ENCODE measurements at places on chromosomes 7 and 10.

DNA sequence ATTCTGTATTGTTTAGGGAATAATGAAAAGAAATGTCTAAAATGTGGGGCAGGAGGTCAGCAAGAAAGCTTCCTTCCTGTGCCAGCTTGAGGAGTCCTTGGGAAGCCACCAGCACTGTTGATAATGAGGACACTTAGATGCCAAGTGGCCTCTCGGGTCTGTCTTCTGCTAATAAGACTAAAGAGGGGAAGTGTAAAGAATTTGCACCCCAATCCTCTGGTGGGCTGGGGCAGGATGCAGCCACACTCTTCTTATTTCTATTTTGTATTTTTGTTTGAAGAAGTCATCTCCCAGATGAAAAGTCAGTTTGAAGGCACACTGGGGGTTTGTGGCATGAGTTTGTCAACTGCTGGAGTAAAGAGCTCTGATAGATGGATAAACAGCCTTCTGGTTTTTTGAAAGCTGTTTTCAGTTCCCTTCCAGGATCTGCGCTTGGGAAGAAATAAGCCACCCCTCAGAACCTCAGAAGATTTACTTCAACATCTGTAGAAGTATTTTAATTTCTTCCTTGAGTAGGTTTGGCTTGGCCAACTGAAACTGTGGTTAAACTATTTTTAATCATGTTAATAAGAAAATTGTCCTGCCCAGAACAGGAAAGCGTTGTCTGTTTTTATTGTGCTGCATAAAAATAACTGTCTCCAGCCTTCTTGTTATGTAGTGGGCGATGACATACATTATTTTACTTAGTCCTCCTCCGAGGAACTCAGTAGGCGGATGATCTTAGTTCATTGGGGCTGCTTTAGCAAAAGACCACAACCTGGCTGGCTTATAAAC lies 128.8 kb upstream of the GPR26 start:
- DNase-seq: no peak

GRCh38 chr7:68031180-68031943 lies 1034.7 kb downstream of the TYW1 start:
- DNase-seq: no peak

DNA sequence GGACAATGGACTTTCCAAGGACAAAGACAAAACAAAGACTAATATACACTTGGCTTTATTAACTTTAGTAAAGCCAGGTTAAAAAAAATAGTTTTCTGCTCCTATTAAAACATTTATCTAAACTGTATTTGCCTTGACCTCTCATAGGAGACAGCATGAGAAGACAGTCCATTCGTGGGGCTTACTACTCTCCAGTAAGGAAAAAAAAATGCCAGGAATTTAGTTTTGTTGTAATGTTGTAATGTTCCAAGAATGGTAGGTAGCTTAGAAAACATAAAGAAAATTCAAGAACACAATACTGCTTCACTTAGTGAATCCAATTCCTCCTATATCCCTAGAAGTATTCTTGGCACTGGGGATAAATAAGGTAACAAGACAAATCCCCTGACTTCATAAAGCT lies 81.7 kb downstream of the KMT2C start:
- no peak for DNase-seq

GRCh38 chr7:71752171-71752935 lies 620.4 kb downstream of the GALNT17 start:
- no peak for DNase-seq

DNA sequence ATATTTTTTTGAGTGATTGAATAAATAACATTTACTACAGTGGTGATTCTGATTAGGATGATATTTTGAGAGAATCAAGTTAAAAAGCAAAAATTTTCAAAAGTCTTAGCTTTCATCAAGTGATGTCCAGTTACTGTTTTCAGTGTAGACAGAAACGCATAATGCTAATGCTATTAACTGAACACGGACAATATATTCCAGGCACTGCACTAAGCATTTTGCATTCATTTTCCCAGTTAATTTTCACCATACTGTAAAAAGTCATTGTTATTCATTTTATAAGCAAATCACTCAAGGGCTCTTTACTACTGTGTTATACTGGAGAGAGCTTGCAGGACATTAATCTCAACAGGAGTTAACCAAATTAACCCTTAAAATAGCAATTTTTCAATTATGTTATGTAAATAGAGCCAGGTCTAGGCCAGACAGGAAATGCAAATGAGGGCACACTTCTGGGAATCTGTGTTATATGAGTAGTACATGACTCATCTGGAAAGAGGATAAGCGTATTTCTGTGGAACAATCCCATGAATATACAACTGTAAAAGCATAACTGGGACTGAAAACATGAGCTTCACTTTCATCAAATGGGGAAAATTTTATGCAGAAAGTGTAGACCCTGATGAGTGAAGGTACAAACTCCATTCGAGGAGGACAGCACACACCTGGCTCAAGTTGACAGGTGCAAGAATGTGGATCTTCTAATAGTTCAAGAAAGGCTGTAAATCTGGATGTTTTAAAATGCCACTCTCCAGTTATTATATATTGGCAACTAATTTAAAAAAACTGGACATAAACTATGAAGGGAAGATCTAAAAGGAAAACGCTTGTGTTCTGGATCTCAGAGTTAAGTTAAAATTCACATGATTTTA lies 75.4 kb downstream of the ANK3 start:
- no peak for DNase-seq

DNA sequence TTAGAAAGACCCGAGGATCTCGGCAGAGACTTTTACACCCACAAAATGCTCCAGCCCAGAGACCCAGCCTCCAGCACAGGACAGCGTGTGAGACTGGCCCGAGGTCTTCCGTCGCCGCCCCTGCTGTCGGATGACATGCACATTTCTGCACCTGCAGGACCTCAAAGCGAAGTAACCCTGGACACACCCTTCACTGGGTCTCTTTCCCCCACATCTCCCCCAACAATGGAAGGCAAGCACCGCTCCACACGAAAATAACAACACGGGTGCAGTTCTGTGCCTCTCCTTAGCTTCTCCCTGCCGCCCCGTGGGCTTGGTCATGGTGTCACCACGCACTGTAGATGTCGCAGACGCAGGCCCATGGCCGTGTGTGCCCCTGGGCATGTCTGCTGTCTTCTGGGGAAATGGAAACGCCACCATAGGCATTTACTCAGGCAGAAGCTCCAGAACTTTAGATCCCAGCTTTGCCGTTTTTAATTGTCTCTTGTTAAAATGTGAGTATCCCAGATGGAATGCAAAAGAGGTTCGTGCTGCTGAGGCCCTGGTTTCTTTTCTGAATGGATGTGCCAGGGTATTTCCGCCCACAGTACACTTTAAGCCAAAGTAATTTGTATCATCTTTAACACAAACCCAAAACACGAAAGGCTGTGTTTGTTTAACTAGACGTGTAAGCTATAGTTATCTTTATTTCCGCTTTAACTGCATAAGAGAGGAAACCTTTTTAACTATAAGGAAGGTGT lies 237.9 kb downstream of the MGMT start:
- DNase-seq: no peak

DNA sequence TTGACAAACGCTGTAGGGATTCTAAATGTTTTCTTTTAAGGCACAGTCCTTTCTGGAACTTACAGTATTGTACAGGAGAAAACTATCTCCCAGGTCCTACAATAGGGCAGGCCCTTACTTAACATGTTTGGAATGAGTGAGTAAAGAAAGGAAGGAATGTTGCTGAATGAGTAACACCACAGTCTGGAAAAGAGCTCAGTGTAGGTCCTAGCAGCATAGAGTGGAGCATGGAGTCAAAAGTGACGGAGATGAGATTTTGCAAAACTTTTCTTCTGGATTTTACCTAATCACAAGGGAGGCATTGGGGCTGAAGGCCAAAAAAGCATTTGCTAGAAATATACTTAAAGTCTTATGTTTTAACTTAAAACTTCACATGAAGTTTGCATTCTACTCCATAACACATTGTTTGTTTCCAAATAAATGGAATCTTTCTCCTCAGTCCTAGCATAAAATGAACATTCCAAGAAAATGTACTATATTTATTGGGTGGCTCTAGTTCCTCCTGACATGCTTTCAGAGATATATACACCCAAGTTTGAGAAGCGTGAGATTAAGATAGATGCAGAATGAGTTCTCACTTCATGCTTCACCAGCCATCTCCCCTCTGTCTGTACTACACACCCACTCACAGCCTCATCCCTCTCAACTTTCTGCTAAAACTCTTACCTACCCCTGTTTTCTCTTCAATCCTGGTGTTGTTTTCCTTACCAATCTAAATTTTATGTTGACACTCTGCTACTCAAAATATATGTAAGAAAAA lies 20.2 kb upstream of the ADD3 start:
- no peak for DNase-seq

DNA sequence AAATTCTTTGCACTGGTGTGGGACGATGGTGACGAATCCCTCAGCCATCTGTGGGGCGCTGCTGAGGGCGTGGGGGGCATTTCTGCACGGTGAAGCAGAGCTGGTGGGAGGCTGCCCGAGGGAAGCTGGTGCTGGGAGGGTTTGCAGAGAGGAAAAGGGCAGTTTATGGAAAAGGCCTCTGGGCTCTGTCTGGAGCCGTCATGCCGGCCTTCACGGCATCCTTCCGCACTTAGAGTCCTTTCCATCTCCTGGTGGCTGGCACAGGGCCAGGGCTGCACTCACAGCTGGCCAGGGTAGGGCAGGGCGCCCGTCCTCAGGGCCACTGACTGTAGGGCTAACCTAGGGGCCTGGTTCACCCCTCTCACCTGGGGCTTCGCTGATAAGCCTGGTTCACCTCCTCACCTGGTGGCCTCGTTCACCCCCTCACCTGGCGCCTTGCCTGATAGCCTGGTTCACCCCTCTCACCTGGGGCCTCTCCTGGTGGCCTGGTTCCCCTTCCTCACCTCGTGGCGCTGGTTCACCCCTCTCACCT lies 598 bp upstream of the AMZ1 start:
- no peak for DNase-seq

DNA sequence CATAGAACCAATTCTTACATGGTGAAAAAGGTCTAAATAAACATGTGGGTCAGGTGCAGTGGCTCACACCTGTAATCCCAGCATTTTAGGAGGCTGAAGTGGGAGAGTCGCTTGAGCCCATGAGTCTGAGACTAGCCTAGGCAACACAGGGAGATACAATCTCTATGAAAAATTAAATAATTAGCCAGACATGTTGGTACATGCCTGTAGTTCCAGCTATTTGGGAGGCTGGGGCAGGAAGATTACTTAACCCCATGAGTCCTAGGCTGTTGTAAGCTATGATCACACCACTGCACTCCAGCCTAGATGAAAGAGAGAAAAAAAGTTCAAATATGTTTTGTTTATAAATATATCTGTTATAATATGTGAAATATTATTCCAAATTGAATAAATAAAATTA lies 643.6 kb downstream of the IPMK start:
- no peak for DNase-seq

DNA sequence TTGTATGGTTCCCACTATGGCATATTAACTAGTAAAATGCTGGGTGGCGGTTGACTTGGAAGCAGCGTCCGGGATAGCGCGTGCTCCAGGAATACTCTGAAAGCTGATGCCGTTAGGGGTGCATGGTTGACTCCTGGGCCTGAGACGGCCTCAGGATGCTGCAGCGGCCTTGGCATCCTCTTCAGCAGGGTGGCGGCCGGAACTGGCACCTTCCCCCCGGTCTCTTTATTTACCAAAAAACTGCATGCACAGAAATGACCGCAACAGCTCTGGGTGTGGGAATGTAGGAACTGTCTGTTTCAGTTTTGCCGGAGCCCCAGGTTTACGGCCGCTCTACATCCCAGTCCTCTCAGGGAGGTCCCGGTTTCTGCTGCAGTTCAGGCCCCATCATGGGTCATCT lies 28.8 kb downstream of the PFKP start:
- no peak for DNase-seq
